ENCODE measurements at places on chromosomes 7 and 10.

DNA sequence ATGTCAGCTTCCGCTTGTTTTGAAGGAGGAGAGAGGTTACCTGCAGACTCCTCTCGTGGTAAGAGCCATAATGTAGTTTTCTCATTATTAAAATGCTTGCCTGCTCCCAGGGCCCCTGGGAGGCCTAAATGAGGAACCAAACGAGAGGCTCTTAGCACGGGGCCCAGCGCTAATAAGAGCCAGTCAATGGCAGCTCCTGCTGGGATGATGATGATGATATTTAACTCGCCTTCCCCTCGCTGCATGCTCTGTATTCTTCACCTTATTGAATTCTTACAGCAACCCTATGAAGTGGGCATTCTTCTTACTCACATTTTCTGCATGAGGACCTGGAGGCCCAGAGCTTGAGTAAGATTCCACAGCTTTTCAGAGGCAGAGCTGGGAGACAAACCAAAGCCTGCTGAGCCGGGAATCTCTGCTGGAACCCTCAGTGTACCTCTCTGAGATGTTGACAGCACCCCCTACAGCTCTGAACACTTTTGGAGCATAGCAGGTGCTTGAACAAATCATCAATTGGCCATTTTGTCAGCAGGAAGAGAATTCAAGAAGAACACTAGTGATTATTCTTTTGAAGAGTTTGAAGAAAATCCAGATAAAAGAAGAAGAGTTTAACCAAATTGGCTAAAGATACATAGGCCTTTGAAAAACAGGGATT is 93.1 kb upstream of the HABP2 start:
- no peak for DNase-seq

DNA sequence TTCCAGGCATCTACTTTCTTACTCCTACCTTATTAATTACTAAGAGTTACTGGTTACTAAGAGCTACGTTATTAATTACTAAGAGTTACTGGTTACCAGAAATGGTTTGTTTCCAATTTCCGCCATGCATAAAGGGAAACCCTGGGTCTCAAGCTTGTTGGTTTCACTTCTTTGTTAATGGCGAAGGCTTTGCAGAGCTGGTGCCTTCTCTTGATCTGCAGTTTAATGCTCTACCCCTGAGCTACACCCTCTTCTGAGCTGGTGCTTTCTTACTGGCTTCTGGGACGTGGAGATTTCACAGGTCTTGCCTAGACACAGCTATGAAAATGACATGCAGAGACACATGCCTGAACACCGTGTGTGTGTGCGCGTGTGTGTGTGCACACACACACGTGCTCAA is 560 bp downstream of the CPA4 start:
- DNase-seq = no peak

GRCh38 chr7:134690016-134690415 is 43.4 kb downstream of the BPGM start:
- no peak for DNase-seq

GRCh38 chr7:5491251-5492019 is 67.8 kb upstream of the TNRC18 start:
- no peak for DNase-seq

- DNase-seq = no peak
Observed at GRCh38 chr7:25263337-25263736, 35.1 kb upstream of the NPVF start.

GRCh38 chr10:132236161-132236560 is 49.4 kb downstream of the DPYSL4 start:
- no peak for DNase-seq

DNA sequence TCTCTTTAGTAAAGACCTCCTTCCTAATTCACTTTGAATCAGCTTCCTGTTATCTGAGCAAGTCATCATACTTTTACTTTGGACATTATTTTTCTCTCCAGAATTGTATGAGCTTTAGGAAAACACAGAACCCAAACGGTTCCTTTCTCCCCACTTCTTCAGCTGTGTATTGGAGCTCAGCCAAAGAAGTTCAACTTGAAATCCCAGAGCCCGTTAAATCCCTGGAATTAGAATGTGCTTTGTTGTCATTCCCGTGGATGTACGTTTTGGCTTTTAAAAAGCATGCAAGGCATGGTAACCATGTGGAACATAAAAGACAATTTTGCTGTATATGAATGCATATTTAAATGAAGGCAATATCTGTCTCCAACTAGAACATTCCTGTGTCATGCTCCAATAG is 46.6 kb downstream of the AGMO start:
- no peak for DNase-seq

DNA sequence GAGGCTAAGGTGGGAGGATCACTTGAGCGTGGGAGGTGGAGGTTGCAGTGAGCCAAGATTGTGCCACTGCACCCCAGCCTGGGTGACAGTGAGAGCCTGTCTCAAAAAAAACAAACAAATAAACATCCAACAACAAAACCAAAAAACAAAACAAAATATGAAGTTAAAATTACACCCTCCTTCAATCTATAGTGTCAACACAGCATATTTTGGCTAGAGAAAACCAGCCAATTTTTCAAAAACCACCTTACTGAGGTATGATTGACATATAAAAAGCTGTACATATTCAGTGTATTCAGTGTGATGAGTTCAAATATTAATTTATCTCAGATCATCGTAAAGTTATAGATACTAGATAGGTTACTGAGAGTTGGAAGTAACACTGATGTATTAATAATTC is 102.4 kb downstream of the ICA1 start:
- no peak for DNase-seq

GRCh38 chr10:86167762-86168128 is 198.8 kb downstream of the GRID1 start:
- DNase-seq = no peak

- no peak for DNase-seq
Observed at GRCh38 chr10:1666147-1666546, 71.2 kb downstream of the ADARB2 start.

DNA sequence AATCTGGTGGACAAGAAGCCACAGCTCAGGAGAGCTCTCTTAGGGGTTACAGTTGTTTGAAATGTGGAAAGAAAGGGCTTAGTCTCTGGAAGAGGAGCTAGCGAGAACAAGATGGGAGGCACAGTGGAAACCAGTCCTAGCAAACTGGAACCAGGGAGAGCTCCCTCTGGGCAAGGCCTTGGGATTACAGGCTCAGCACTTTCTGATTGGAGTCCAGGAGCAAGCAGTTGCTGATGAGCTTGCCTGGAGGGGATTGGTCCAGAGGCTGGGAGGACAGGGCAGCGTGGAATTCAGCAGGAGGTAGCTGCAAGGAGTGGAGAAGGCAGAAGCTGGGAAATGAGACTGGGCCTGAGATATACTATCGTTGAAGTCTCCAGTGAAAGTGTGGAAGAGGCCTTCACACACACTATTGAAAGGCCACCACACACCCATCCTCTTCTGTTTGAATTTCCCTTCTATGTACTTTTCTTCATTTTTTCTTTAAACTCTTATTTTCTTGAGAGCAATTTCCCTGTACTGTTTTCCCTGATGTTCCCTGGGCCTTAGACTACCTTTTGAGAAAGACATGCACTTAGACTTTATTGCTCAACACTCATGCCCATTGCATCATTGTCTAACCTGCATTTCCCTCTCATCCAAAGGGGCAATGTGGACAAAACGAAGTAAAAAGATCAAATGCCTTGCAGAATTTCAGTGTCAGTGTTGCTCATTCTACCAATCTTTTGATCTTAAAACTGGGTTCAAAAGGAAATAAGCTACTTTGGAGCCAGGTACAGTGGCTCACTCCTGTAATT is 57.8 kb upstream of the LANCL2 start:
- no peak for DNase-seq

DNA sequence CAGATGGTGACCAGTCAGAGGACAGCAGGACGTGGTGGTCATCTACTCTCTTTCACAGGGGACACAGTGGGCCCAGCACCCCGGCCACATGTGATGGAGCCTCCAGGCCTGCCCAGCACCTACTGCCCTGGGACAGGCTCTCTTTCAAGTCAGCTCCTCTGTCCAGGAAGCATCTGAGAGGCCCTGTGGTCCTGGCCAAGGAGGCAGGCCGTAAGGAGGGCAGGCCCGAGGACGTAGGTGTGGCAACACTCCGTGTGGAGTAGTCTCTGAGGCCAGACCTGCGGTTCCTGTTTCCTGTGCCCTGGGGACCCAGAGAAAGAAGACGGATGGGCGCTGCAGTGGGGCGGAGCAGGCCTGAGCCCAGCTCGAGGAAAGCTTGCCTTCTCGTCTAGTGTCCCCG is 179.2 kb downstream of the EBF3 start:
- DNase-seq = peak; percentile 23

- DNase-seq = peak; percentile 56
Observed at GRCh38 chr7:107563081-107563774, 492 bp downstream of the COG5 start.

GRCh38 chr7:140231771-140232491 is 55.1 kb upstream of the KDM7A start:
- DNase-seq = peak; percentile 60

GRCh38 chr7:64881461-64882287 is 21.4 kb upstream of the ZNF273 start:
- DNase-seq = peak; percentile 37

GRCh38 chr7:133051066-133051465 is 30.8 kb downstream of the CHCHD3 start:
- DNase-seq = no peak

GRCh38 chr10:129899276-129900130 is 64.6 kb downstream of the EBF3 start:
- DNase-seq = no peak

GRCh38 chr10:111281516-111281915 is 204.7 kb downstream of the ADRA2A start:
- DNase-seq = no peak

DNA sequence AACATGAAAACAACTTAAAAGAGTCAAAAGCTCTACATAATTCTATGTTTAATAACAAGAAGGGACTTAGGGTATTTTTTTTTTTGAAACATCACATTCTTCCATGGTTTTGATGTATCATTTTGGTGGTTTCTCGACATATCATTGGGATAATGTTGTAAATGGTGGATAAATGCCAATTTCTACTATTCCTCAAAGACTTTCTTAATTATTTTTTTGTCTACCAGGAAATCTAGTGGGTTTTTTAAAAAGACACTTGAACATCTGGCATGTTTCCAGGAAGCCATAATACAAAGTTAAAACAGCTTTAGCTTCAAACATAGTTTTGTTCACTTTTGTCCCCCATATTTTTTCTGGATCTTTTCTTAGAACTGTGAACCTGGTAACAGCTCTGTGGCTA is 200.4 kb downstream of the DKK1 start:
- DNase-seq = no peak

DNA sequence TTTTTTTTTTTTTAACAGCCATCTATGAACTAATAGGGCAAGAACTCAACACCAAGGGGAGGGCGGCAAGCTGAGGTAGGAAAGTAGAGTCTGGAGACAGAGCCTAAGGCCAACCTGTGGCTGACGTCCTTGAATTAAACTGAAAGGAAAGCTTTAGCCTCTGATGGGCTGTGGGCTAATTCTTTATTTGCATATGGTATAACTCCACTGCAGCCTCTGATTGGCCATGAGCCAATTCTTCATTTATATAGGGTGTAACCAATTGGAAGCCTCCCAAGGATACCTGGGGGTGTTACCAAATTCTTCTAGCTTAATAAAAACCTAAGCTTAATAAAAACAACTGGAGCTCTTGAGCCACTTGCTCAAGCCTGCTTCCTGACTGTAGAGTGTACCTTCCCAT is 10.3 kb downstream of the TYW1 start:
- no peak for DNase-seq

- no peak for DNase-seq
Observed at GRCh38 chr10:94351089-94351488, 11.7 kb downstream of the NOC3L start.

DNA sequence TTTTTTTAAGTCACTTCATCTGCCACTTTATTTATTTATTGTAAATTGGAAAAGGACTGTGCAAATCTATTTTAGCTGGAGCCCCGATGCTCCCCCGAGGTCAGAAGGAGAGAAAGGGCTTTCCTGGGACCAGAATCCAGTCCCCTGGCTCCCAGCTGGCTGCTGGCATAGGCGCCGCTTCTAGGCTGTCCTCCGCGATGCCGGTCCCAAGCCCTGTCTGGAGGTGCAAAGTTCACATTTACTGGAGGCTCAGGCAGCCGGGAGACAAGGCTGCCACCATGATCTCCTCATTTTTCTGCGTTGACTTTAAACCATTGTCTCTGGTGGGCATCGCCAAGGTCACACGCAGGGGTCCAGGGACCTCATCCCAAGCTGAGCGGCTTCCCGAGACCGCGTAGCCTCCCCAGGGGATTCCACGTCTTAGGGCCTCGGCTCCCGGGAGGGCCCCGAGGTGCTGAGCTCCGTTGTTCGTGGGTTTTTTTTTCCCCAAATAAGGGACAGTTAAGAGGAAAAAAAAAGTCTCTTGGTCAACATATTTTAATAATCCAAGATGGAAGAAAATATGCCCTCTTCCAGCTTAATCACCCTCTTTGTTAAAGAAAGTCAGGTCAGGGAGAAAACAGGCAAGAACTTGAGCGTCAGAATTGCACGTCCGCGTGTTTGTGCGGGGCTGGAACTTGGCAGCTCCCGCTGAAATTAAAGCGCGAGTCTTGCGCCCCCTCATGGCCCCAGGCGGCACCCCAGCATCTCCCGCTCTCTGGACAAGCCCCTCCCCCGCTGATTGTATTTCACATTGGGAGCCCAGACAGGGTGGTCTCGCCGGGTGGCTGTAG is 11.9 kb downstream of the RGR start:
- DNase-seq = peak; percentile 61

GRCh38 chr7:138865843-138866242 is 67.8 kb upstream of the ATP6V0A4 start:
- no peak for DNase-seq

GRCh38 chr7:29146888-29147609 is 712 bp upstream of the CPVL start:
- no peak for DNase-seq

GRCh38 chr7:151599401-151600227 is 79.9 kb upstream of the RHEB start:
- no peak for DNase-seq

DNA sequence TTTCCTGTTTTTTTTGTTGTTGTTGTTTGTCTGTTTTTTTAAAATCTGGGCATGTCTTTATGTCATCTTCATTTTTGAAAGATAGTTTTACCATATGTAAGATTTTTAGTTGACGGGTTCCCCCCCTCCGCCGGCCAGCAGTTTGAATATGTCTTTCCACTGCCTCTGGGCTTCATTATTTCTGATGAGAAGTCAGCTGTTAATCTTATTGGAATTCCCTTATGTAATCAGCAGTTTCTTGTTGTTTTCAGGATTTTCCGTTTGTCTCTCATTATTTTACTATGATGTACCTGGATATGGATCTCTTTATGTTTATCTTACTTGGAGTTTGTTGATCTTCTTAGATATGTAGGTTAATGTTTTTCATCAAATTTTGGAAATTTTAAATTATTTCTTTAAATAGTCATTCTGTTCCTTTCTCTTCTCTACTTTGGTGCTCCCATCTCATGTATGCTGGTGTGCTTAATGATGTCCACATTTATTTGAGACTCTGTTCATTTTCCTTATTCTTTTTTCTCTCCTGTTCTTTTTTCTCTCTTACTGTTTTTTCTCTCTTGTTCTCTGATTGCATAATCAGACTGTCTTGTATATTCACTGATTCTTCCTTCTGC is 9.7 kb downstream of the EXOC6 start:
- DNase-seq = no peak

GRCh38 chr7:145978769-145979168 is 137.8 kb upstream of the CNTNAP2 start:
- DNase-seq = no peak

GRCh38 chr10:49609283-49610113 is 612 bp upstream of the SLC18A3 start:
- no peak for DNase-seq
